ENCODE measurements at places on chromosomes 2 and 18.

DNA sequence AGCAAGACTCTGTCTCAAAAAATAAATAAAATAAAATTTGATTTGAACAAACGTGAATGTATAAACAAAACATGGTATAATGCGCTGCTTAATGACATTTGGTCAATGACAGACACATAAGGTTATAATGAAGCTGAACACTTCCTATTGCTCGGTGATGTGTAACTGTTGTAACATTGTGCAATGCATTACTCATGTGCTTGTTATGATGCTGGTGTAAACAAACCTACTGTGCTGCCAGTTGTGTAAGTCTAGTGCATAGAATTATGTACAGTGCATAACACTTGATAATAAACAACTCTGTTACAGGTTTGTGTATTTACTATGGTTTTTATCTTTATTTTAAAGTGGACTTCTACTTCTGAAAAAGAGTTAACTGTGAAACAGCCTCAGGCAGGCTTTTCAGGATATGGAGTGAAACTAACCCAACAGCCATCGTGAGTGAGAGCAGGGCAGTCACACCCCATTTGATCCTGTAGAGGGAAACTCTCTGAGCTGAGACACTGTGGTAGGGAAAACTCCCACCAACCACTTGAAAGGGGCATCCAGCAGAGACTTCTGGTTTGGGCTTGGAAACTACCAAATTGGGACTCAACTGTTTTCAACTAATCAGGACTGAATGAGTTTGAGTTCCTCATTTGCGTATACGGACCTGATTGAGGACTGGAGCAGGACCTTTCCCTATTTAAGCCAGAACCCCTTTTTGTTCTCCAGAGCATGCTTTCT lies 8.7 kb upstream of the RPRD1A start:
- no peaks in the 10 kb centered on the region for H3K4me1 ChIP-seq
- no peaks in the 10 kb centered on the region for H3K36me3 ChIP-seq
- no peak for DNase-seq
- no peak overlapping the region for H3K4me3 ChIP-seq
- no peaks in the 10 kb centered on the region for H3K27me3 ChIP-seq

DNA sequence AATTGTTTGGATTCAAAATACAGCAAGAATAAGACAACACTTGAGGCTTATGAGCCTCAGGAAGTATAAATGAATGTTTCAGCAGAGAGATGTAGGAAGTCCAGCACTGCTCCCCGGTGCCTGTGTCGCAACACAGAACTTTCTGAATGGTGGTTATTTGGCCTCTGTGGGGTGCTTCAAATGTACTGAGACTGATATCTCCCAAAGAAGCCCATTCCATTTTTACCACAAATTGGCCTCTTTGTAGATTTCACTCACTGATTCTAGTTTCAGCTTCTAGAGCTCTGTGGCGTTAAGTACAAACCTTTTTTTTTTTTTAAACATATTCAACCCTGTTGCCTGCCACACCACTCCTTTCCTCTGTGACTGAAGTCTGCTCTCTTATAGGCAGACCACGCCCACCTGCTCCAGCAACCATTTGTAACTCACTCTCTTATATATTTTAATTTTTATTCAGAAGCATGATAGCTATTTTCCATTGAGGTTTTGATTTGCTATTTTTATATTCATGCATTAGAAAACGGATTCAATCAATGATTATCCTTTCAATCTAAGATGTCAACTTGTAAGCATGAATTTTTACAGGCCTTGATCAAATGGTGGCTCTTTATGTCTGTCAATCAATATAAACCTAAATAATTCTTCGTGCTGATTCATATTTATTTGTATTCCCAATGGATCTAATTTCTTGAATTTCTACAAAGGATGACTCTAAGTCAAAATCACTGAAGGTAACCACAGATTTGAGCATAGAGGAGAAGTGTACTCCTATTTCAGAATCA lies 277.1 kb upstream of the CCDC68 start:
- no peaks in the 10 kb centered on the region for H3K27me3 ChIP-seq
- H3K4me1 ChIP-seq: peaks cover 12% of the 10 kb centered on the region
- H3K4me3 ChIP-seq: no peak overlapping the region
- no peak for DNase-seq

DNA sequence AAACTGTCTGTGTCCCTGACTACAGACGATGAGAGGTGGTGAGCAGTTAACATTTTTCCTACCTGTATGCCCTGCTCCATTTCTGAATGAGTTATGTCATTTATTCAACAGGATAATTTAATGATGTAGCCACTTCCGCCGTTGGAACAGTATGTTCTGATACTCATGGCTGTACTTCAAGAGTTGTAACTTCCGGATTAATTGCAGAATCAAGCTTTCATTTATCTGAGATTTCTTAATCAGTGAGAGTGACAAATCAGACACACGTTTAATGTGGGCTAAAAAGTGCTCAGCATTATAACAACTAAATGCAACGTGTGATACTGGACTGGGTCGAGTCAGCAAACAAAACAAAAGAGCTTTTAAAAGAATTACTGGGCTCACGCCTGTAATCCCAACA lies 107.7 kb downstream of the KCTD1 start:
- no peaks in the 10 kb centered on the region for H3K27me3 ChIP-seq
- no peaks in the 10 kb centered on the region for H3K36me3 ChIP-seq
- no peak overlapping the region for H3K4me3 ChIP-seq
- no peak for DNase-seq
- no peaks in the 10 kb centered on the region for H3K4me1 ChIP-seq

DNA sequence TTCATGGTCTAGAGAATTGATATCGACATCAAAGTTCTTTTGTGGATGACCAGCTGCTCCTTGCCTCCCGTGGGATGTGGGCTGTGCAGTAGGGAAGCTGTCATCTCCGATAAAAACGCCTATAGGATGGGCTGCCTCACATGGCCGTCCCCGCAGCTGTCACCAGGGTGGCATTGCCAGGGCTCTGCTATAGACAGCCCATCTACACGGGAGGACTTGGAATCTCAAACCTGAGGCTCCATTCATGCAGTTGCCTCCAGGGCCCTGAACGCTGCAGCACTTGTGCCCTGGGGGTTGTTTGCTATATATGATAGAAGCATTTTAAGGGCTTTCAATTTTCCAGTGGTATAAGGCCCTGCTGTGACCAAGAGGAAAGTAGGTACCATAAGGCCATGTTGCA lies 183.1 kb downstream of the MYCN start:
- H3K4me1 ChIP-seq: no peaks in the 10 kb centered on the region
- DNase-seq: no peak
- no peaks in the 10 kb centered on the region for H3K27me3 ChIP-seq
- H3K4me3 ChIP-seq: no peak overlapping the region

DNA sequence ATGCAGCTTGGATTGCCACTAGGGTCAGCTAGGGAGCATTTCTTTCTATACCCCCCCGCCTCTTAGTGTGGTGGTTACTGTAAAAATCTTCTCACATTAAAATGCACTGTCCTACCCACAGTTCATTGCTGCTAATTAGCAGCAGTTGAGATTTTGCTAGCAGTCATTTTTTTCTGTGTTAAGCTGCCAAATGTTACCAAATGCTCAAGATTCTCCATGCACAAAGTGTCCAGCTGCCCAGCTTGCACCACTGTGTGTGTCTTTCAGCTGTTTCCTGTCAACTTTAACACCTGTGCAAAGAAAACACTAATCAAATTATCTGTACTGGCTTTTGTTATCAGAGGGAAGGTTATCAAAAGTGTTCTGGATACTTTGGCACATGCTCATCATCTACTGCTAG lies 679.3 kb downstream of the NR4A2 start:
- no peak for DNase-seq
- H3K27me3 ChIP-seq: no peaks in the 10 kb centered on the region

DNA sequence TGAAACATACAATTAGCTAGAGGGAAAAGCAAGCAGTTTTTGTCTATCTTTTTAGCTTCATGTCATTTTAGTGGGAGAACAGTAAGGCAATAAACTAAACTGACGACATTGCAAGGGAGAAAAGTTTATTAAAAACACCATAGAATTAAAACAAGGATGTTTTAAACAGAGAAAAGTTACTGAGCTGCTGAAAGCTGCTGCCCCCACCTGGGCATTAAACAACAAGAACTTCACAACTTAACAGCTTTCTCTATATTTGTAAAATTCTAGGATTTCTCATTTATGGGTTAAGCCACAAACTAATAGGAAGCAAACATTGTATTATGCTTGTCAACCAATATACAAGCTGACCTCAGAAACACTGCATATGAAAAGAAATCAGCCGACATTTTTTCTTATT lies 289.2 kb downstream of the ERBB4 start:
- no peak overlapping the region for H3K27ac ChIP-seq
- DNase-seq: no peak
- H3K4me1 ChIP-seq: no peaks in the 10 kb centered on the region

- H3K27ac ChIP-seq: peak overlapping the region; percentile 76
- H3K4me3 ChIP-seq: peak overlapping the region; percentile 48
- H3K27me3 ChIP-seq: no peaks in the 10 kb centered on the region
- peak; percentile 63 for DNase-seq
Observed at GRCh38 chr2:287471-287885, 413 bp downstream of the ALKAL2 start.

DNA sequence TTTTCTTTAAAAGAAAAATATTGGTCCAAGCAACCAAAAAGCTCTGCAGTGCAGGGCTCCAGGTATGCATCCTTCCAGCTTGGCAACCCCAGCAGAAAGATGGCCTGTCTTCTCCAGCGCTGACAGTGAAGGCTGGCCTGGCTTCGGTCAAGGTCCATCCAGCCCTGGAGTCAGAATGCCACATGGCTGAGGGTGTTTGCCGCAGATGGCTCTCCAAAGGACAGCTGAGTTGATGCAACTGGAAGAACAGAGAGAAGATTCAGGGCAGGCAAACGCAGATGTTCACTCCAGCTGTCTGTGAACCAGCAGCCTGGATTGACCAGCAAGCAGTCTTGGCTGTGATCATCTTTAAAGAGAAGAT lies 51.4 kb downstream of the MARCO start:
- DNase-seq: no peak
- no peaks in the 10 kb centered on the region for H3K36me3 ChIP-seq
- H3K27ac ChIP-seq: no peak overlapping the region
- no peaks in the 10 kb centered on the region for H3K27me3 ChIP-seq

DNA sequence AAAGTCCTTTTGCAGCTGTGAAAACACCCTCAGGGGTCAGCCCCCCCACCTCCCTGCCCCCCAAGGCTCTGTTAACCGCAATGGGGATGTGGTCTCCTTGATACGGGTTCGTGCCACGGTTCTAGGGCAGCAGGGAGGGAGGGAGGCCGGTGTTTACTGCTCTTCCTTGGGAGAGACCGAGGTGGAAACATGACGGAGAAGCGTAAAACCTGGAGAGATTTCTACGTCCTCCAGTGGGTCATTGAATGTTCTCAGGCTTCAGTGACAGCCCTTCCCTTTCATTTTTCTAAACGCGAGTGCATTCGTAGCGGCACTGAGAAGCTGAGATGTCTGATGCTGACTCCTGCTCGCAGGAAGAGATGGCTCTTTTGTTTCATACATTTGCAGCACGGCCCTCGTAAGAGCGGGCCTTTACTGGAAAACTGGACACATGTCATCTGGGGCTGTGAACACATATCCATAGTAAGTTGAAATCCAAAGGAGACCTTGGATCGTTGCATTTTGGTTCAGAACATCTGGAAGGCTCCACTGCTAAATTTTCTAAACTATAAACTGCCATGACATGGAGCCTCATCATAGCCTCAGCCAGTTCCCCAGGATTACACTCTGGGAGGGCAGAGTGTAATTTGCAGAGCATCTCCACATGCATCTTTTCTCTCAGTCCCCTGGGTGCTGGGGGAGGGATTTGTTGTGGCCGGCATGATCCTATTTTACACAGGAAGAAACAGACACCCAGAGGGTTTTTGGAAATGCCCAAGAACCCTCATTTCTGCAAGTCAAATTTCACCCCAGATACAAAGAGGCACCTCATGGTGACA lies 40.6 kb upstream of the HDAC4 start:
- DNase-seq: no peak
- H3K36me3 ChIP-seq: no peaks in the 10 kb centered on the region
- H3K27me3 ChIP-seq: no peaks in the 10 kb centered on the region

DNA sequence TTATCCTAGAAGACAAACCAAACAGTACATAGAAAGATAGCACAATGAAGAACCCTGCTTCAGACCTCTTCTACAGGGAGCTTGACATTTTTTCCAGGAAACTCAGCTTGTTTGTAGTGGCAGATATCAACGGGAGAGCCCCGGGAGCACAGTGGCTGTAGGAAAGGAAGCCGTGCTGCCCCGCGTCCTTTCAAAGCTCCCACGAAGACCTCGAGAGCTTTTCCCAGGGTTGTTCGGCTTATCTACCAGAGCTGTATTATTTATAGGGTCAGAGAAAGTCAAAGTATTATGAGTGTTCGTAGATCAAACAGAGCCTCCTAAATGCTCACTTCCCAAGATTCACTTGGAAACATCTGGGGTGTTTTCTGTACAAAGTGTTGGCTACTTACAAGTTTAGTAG lies 167.1 kb upstream of the COPS8 start:
- H3K4me3 ChIP-seq: no peak overlapping the region
- H3K27me3 ChIP-seq: no peaks in the 10 kb centered on the region
- H3K27ac ChIP-seq: no peak overlapping the region

DNA sequence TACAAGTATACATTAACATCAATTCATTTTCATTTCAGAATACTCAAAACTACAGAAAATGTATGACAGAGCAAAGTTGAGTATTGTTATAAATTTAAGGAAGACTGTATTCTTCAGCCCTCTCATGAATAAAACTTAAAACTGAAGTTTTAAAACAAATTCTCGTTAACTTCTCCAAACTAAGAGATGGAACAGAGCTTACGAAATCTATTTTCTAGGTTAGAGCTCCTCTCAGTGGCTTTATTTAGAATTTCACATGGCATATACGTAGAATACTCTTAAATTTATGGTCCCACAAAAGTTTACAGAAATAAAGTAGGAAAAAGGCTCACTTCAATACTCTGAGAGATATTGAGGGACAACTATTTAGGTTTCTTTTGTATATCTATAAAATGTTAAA lies 612.1 kb downstream of the KCNJ3 start:
- no peaks in the 10 kb centered on the region for H3K27me3 ChIP-seq
- no peak overlapping the region for H3K27ac ChIP-seq
- H3K4me1 ChIP-seq: no peaks in the 10 kb centered on the region
- DNase-seq: no peak

DNA sequence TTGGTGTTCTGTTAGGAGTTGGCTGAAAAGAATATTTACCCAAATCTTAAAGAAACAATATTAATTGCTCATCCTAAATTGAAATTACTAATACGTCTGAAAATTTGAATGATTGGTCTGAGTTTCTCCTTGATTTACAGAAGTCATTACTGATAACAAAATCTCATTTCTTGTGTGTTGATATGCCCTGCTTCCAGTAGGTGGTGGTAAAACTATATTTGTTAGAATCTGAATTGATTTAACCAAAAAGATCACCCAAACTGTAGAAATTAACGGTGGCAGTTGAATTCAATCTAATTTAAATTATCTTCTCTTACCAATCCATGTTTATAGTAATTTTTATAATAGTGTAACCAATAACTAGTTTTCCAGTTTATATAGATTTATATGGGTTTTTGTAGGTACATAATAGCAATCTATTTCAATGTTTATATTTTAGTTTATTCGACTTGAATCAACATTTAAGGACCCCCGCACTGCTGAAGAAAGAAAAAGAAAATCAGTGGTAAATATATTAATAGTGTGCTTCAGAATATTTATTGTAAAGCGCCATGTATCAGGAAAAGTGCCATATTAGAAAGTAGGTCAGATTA lies 38.3 kb downstream of the PAPOLG start:
- no peak overlapping the region for H3K4me3 ChIP-seq
- DNase-seq: no peak
- H3K36me3 ChIP-seq: no peaks in the 10 kb centered on the region
